IMR-90 (cell line): ENCODE measurements at places on chromosomes 12 and 14.
A peak's percentile ranks its signal among the peaks of the same experiment; 100 is the strongest.

- DNase-seq, result no peak
Observed at GRCh38 chr12:67804168-67804567, 155.6 kb downstream of the DYRK2 start.

DNA sequence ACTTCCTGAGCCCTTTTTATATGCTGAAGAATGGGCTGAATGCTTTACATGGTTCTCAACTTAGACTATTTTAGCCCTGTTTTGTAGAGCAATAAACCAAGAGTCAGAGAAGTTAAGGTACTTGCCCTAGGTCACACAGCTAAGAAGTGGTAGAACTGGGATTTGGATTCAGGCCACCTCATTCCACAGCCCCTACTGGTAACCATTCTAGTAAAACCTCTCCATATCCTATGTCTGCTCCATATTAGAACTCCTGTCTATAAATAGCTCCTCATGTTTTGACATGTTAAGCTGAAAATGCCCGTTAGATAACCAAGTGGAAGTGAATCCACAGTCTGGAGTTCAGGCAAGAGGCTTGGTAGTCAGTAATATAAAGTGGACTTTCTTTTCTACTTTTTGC lies 111.6 kb downstream of the HECTD4 start:
- DNase-seq, result no peak

GRCh38 chr12:28893856-28894255 lies 255.2 kb upstream of the FAR2 start:
- no peak for DNase-seq

GRCh38 chr12:67241482-67241881 lies 27.7 kb upstream of the CAND1 start:
- DNase-seq, result peak; percentile 38

- DNase-seq, result no peak
Observed at GRCh38 chr14:71932229-71932981, at the start of gene RGS6. TSS of gene RGS6 (plus strand) at chr14:71932429.
